Esophagus squamous epithelium (tissue), 5 donors: ENCODE measurements at places on chromosomes 4 and X.
A peak's percentile ranks its signal among the peaks of the same experiment; 100 is the strongest.

DNA sequence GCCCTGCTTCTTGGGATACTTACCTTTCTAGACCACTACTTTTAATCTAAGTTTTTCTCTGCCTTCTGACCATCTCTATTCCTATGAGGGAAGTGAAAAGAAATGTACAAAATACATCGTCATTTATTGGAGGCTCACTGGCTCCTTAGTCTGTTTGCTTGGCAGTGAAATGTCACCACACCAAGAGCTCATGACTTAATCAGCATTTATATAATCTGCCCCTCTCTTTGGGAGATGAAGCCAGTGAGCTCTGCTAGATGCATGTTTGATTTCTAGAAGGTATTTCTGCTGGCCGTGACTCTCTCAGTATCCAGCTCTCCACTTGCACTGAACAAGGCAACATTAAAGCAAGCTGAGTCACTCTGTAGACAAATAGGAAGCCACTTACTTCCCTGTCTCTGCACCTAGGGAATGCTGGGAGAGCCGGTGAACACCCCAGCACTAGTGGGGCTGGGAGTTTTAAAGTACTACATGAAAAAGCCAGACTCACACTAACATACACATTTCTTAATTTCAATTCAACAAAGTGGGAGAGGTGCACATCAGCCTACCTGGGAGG lies 79.1 kb downstream of the MID1IP1 start:
- no peaks in the 10 kb centered on the region for H3K27me3 ChIP-seq
- H3K36me3 ChIP-seq: no peaks in the 10 kb centered on the region
- H3K4me1 ChIP-seq: peaks cover 20% of the 10 kb centered on the region
- H3K27ac ChIP-seq: peak overlapping the region; percentile 70
- H3K4me3 ChIP-seq: no peak overlapping the region

DNA sequence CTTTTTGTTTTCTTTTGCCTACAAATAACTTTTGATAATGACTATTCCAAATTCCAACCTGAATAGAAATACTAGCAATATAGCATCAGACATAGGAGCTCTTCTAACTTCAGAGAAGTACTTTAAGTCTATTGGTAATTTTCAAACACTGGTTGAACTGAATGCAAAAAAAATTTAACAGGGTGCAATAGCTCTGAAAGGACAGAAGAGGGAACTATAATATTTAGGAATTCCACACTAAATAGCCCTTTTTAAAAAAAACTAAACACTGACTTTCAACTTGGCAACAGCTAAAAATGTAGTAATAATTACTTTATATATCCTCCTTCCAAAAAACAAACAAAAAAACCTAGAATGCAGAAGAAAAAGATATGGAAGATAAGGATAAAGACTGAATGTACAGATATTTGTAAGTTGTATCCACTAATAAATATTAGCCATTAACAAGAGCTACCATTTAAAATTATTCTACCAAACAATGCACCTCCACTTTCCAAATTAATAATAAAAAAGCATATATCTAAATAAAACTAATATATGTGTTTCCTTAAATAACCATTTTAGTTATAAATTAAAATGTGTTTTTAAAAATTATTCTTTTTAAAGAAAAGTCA lies 81.4 kb downstream of the FBXW7 start:
- H3K36me3 ChIP-seq: peaks cover 4% of the 10 kb centered on the region
- no peaks in the 10 kb centered on the region for H3K4me1 ChIP-seq
- H3K4me3 ChIP-seq: no peak overlapping the region
- DNase-seq: no peak
- no peaks in the 10 kb centered on the region for H3K27me3 ChIP-seq

GRCh38 chr4:15006416-15007024 lies 4.2 kb downstream of the CPEB2 start:
- peak overlapping the region; percentile 89 for H3K4me3 ChIP-seq
- H3K27me3 ChIP-seq: no peaks in the 10 kb centered on the region
- DNase-seq: no peak
- peaks cover 59% of the 10 kb centered on the region for H3K4me1 ChIP-seq
- peak overlapping the region; percentile 100 for H3K27ac ChIP-seq
- H3K36me3 ChIP-seq: no peaks in the 10 kb centered on the region

DNA sequence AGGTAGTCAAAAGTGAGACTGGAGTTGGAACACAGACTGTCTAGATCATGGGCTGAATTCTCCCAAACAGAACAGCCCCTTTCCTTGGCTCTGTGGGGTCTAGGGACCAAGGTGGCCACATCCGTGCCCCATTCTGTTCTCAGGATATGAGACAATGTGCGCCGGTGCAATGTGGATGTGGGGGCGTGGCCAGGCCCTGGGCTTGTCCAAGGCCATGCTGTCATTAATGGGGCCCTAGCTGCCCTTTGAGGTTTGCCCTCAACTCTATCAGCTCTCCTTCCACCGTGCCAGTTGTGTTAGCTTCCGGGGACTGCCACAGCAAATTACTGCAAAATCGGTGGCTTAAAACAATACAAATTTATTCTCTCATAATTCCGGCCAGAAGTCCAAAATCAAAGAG lies 312.6 kb downstream of the EVC2 start:
- H3K36me3 ChIP-seq: no peaks in the 10 kb centered on the region
- no peaks in the 10 kb centered on the region for H3K27me3 ChIP-seq
- DNase-seq: no peak
- H3K4me3 ChIP-seq: no peak overlapping the region

DNA sequence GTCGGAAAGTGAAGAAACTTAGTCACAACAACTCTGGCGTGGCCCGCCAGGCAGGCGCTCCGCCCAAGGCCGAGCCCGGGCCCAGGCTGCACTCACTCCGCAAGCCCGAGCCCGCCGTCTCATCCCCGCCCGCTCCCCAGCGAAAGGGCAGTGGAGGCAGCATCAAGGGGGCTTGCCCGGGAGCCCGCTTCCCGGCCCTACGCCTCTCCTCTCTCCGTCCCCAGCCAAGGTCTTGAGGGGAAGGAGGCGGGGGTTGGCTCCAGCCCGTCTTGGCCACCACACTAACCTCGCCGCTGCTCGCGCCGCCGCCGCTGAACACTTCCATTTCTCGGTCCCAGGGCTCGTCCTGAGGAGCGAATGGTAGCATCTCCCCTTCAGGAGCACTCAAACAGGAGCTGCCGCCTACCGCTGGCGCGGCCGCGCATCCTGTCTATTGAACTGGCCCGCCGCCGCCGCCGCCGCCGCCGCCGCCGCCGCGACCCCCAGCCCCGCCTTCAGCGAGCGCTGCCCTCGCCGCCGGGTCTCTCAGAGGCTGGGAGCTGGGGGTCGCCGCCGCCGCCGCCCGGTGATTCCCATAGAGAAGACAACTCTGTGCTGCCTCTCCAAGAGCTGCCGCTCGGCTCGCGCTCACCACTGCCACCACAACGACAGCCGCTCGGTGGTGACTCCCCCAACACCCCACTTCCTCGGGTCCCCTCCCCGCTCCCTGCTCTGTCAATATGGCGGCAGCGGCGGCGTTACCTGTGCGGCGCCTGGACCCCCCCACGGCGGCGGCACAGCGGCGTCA lies at the start of gene RPS6KA6:
Gene RPS6KA6 (minus strand): TSS at position 667 of the 787 bp plus-strand sequence. CDS start 300 bp downstream, at position 367.
- no peaks in the 10 kb centered on the region for H3K36me3 ChIP-seq
- peak within 1 kb of the TSS; percentile 56 for H3K4me3 ChIP-seq
- H3K27ac ChIP-seq: peak within 1 kb of the TSS; percentile 49
- no peak for DNase-seq

- no peaks in the 10 kb centered on the region for H3K36me3 ChIP-seq
- peaks cover 23% of the 10 kb centered on the region for H3K4me1 ChIP-seq
- no peaks in the 10 kb centered on the region for H3K27me3 ChIP-seq
- peak within 1 kb of the TSS; percentile 93 for H3K4me3 ChIP-seq
- peak within 1 kb of the TSS; percentile 84 for H3K27ac ChIP-seq
These were observed at the start of gene TIGD2 for GRCh38 chr4:89110986-89111832. TIGD2 (plus strand) TSS chr4:89111533; CDS start chr4:89112975, 1,442 bp downstream.

DNA sequence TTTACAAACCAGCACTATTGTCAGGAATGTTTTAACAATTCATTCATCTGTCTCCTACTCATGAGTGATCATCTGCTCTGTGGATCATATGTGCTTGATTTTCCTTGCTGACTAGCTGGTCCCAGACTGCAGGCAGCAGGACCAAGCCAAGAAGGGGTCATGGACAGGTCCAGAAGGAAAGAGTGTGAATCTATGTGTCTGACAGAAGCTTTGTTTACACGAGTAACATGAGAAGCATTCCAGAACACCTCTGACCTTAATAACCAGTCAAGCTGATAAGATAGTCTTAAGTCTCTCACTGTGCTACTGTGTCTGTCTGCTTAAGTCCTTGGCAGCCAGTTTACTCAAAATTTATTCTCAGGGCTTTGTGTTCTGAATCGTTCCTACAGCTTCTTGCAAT lies 39.0 kb downstream of the GUCY1A1 start:
- H3K4me1 ChIP-seq: no peaks in the 10 kb centered on the region
- H3K36me3 ChIP-seq: no peaks in the 10 kb centered on the region
- no peak overlapping the region for H3K27ac ChIP-seq
- H3K4me3 ChIP-seq: no peak overlapping the region

- H3K4me3 ChIP-seq: no peak overlapping the region
- H3K36me3 ChIP-seq: no peaks in the 10 kb centered on the region
- no peaks in the 10 kb centered on the region for H3K4me1 ChIP-seq
- no peak for DNase-seq
- no peak overlapping the region for H3K27ac ChIP-seq
These were observed 6.5 kb upstream of the EXOSC9 start for GRCh38 chr4:121794505-121795188.

- DNase-seq: no peak
- H3K27ac ChIP-seq: no peak overlapping the region
- H3K4me1 ChIP-seq: no peaks in the 10 kb centered on the region
- H3K4me3 ChIP-seq: no peak overlapping the region
- no peaks in the 10 kb centered on the region for H3K36me3 ChIP-seq
These were observed 920.4 kb upstream of the EPHA5 start for GRCh38 chr4:66590488-66591215.

DNA sequence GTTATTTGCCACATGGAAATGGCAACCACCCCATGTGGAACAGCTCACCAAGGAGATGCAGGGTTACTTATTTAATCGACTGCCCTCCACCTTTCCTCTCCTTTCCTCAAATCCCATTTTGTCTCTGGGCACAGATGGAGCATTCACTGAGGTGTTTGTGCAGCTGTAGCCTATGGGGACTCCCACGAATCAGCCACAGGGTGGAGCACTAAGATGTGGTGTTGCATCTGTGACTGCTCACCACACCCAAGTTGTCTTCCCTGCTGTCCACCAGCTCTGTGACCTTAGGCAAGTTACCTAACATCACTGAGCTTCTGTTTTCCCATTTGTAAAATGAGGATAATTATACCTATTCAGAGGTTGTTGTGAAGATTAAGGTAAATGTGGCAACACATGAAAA lies 252.4 kb upstream of the CPEB2 start:
- H3K27ac ChIP-seq: no peak overlapping the region
- no peaks in the 10 kb centered on the region for H3K36me3 ChIP-seq
- no peak overlapping the region for H3K4me3 ChIP-seq
- DNase-seq: no peak
